NCI-H187 treated with DMSO at 0.1 percent for 48 hours (cell line): ENCODE measurements at places on chromosomes 7 and 10.

GRCh38 chr7:20402747-20403230 is 72.1 kb downstream of the ITGB8 start:
- no peak for DNase-seq

GRCh38 chr10:114662646-114663217 is 4.7 kb upstream of the ABLIM1 start:
- peak; percentile 28 for DNase-seq

DNA sequence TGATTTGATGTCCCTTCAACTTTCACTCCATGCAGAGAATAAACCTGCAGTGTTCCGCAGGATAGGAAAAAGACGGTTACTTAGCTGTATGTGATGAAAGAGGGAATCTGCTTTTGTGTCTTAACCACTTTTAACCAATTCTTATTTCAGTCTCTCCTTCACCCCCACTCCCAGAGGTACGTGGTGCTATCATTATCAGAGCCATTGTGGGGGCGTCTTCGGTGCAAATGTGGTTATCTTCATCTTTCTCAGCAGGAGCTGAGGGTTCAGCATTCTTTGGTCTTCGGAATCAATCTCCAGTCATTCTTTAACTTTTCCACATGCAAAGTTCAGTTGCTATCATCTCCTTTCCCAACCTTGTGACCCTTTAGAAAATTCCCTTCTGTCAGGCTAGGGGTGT is 219.9 kb upstream of the LYZL1 start:
- no peak for DNase-seq

- DNase-seq, result no peak
Observed at GRCh38 chr7:707296-708000, 19.1 kb upstream of the DNAAF5 start.
